ENCODE measurements at places on chromosomes 6 and 20.

DNA sequence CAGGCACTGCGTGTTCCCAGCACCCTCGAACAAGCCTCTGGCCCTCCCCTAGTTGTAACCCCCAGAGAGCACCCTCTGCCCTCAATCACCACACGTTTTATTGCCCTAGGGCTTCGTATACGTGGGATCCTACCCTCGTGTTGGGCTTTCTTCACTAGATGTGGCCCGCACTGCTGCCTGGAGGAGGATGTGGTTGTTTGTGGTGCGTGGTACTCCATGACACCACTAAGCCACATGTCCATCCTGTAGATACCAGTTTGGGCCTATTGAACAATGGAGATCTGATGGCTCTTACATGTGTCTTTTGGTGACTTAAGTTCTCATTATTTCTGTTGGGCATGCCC lies 17.0 kb downstream of the SLC2A4RG start:
- no peak for DNase-seq

DNA sequence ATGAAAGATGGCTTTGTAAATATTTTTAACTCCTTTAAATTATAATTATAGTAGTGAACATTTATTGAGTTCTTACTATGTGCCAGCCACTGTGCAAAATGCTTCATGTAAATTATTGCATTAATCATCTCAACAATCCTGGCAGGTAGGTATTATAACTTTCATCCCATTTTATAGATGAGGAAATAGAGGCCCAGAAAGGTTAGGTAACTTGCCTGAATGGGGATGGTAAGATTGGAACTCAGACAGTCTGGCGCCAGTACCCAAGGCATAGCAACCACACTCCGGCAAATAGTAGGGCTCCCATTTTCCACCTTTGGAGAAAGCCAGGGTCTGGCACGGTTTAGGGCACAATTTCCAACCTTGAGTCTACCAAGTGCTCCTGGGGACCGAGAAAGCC lies 129.8 kb downstream of the VEGFA start:
- no peak for DNase-seq

DNA sequence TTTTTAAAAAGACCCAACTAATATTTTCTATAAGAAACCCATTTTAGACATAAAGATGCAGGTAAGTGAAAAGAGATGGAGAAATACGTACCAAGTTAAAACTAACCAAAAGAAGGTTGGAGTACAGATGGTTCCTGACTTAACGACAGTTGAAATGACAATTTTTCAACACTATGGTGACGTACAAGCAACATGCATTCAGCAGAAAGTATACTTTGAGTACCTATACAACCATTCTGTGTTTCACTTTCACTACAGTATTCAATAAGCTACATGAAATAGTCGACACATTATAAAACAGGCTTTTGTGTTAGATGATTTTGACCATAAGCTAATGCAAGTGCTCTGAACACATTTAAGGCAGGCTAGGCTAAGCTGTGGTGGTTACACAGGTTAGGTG lies 228.9 kb downstream of the RNGTT start:
- DNase-seq, result no peak

- DNase-seq, result no peak
These were observed 62.1 kb downstream of the FOXO3 start for GRCh38 chr6:108622641-108623298.

- DNase-seq, result no peak
These were observed 7.3 kb downstream of the C6orf132 start for GRCh38 chr6:42135161-42135560.

- no peak for DNase-seq
These were observed 565.3 kb downstream of the KIF16B start for GRCh38 chr20:16007962-16008361.

GRCh38 chr6:127031511-127031910 lies 87.0 kb upstream of the RSPO3 start:
- DNase-seq, result no peak

DNA sequence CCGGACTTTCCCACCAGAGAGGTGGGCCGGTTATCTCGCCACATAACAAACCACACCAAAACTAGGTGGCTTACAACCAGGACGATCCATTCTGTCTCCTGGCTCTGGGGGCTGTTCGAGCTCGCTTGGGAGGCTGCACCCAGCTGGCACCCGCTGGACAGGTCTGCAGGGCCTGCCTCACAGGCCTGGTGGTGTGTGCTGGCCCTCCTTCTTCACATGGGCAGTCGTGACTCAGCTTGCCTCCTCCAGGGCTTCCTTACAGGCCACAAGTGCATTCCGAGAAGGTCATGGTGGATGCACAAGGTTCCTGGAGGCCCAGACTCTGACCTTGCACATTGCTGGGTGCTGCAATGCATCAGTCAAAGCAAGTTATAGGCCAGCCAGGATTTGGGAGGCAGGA lies 34.2 kb downstream of the FOXF2 start:
- no peak for DNase-seq

GRCh38 chr6:19337101-19337500 lies 500.1 kb upstream of the ID4 start:
- DNase-seq, result no peak

DNA sequence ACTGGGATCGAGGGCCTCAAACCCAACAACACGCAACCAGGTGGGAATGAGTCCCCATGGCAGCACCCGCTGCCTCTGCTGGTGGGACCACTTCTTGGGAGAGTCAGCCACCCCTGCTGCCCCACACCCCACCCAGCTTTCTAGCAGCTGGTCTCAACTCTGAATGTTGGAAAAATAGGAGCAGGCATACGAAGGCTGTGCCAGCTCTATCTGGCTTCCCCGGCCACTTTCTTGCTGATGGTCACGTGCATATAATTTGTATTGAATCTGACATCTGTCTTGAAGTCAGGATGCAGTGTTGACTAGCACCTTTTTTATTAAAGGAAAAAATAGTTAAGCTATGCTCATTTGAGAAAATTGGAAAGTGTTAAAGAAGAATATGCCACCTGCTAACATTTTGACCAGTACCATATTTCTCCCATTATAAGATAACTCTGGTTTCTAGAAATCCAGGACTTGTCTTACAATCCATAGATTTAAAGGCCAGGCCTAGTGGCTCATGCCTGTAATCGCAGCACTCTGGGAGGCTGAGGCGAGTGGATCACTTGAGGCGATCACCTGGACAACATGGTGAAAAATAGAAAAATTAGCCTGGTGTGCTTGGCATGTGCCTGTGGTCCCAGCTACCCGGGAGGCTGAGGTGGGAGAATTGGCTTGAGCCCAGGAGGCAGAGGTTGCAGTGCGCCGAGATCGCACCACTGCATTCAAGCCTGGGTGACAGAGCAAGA lies 26.9 kb upstream of the MAPRE1 start:
- no peak for DNase-seq

DNA sequence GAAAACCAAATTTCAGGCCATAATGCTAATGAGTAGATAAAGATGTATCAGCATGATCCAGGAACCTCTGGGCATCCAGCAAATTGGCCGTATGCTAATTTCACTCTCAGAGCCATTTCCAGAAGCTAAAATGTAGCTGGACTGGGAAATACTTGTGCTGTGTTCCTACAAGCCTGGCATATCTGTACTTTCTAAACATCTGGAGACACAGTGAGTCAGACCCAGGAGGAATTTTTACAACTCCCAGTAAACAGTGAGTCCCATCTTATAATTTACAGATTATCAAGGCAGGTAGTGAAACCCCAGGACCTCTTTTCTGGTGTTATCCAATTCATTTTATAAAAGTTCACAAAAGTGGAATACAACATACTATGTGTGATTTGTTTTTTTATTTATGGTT lies 683.0 kb upstream of the ADGRB3 start:
- DNase-seq, result no peak

DNA sequence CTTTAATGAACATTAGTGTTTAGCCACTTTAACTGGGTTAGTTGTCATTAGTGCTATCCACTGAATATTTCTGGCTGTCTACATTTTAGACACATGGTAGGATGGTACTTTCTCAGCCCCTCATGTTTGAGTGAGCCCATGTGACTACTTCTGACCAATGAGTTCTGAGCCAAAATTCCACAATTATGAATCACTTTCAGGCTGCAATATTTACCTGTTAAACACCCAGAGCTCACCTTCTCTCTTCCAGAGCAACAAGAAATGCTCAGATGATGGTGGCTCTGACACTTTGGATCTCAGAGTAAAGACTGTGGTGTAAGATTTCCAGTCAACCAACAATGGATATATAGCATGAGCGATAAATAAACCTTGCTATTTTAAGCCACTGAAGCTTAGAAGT lies 24.8 kb downstream of the SPACA1 start:
- no peak for DNase-seq

- no peak for DNase-seq
These were observed 93.9 kb downstream of the RNASET2 start for GRCh38 chr6:166862287-166862977.

DNA sequence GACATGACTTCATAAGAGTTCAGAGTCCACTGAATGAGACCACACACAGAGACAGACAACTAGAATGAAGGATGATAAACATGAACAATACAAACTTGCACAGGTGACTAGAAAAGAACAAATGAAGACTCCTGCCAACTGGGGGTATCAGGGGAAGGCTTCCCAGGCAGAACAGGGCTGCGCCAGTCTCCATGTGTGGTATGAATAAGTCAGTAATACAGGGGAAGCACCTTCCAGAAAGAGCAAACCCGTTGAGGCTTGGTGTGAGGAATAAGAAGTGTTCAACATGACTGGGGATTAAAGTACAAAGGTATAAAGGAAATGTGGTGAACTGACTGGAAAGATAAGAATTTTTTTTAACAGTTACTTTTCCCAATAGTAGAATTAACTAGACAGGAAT lies 3.7 kb upstream of the SLC17A2 start:
- DNase-seq, result no peak

GRCh38 chr6:63685446-63686379 lies 50.1 kb downstream of the PHF3 start:
- DNase-seq, result no peak

- DNase-seq, result no peak
These were observed 18.3 kb downstream of the ETV7 start for GRCh38 chr6:36368921-36369865.

GRCh38 chr6:160445130-160445529 lies 97.0 kb downstream of the SLC22A3 start:
- DNase-seq, result no peak

DNA sequence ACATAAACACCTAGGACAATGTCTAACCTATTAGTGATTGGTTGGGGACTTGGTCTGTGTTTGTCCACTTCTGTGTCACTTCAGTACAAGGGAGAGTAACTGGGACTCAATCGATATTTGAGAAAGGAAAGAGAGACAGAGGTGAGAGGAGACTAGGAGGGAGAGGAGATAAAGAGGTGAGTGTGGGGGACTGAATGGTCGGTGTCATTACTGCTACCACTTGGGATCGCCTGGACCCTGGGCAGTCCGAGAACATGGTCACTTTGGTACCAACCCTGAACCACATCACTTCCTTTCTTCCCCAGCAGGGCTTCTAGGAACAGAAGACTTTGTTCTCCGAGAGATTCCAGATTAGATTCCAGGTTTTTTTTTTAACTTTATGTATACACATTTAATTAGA lies 63.7 kb downstream of the GPR6 start:
- no peak for DNase-seq

- no peak for DNase-seq
These were observed 11.2 kb downstream of the SPDEF start for GRCh38 chr6:34544776-34545471.

DNA sequence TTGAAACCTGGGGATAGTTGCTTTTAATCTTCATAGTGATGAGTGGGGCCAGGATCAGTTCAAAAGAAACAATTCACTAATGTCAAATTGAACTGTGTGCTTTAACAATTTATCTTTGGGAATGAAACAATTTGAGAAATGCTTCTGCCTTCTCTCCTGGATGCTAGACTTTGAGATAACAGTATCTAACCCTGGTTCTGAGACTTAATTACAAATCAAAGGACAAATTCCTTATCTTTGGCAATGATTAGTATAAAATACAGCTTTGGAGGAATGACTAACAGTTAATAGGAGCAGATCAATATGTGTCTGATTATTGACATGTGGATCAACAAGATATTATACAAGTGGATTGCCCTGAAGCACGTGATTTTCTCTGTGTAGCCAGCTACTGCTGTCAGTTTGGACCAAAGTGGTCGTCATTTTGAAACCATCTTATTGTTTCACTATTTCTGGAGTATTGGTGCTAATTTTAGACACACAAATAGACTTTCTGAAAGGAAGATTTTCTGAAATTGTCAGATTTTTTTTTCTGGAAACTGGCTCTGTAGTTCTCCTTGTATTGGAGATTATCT lies 6.2 kb upstream of the FLRT3 start:
- no peak for DNase-seq

- DNase-seq, result no peak
These were observed 1370.3 kb upstream of the CITED2 start for GRCh38 chr6:140744659-140745320.

DNA sequence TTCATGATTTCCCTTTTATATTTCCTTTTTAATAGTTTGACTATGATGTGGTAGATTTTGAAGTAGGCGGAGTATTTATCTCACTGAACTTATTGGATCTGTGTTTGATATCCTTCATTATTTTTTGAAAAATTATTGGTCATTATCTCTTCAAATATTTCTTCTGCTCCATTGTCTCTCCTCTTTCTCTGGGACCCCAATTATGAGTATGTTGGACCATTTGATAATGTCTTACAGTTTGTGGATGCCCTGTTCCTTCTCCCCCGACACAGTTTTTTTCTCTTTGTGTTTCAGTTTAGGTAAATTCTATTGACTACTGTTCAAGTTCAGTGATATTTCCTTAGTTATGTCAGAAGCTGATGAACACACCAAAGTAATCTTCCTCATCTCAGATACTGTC lies 49.4 kb upstream of the COL10A1 start:
- DNase-seq, result no peak

- no peak for DNase-seq
These were observed 185.5 kb downstream of the SCP2D1 start for GRCh38 chr20:18999086-18999485.

- no peak for DNase-seq
These were observed 36.1 kb downstream of the EYA2 start for GRCh38 chr20:46930640-46931339.

- no peak for DNase-seq
These were observed 36.5 kb downstream of the SLC2A12 start for GRCh38 chr6:134015719-134016557.

DNA sequence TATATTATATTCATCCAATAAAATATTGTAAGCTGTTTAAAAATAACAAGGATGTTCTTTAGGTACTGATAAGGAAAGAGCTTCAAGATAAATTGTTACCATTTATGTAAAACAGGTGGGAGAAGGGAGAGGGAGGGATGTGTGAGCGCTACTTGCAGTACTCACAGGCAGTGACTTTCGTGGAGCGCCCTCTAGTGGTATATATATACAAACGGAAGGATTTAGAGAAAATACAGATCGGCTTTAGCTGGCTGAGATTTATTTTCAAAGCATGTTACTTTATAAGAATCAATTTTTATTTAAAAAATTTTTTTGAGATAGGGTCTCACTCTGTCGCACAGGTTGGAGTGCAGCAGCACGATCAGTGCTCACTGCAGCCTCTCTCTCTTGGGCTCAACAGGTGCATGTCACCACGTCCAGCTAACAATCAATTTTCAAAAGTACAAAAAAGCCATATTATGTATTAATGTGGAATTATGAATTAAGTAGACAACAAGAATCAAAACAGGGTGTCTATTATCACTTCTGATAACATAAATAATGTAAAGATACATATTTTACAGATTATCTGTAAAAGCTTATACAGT lies 3.3 kb upstream of the MOG start:
- no peak for DNase-seq

Data from left lobe of liver (tissue), 2 donors.